Fibroblast of gingiva (primary cell): ENCODE measurements at places on chromosomes 3 and 15.

GRCh38 chr3:59364496-59364895, 314.7 kb upstream of the CFAP20DC start:
- no peak for DNase-seq

DNA sequence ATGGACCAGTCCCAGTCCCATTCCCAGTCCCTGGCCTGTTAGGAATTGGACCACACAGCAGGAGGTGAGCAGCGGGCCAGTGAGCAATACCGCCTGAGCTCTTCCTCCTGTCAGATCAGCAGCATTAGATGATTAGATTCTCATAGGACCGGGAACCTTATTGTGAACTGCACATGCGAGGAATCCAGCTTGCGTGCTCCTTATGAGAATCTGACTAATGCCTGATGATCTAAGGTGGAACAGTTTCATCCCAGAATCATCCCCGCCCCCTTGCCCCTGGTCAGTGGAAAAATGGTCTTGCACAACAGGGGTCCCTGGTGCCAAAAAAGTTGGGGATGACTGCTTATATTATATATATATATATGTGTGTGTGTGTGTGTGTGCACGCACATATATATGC, 63.1 kb downstream of the IFT57 start:
- no peak for DNase-seq

GRCh38 chr3:152611905-152612304, 223.0 kb upstream of the P2RY1 start:
- DNase-seq: no peak

GRCh38 chr3:185283374-185283935, 29.6 kb upstream of the EHHADH start:
- DNase-seq: no peak

DNA sequence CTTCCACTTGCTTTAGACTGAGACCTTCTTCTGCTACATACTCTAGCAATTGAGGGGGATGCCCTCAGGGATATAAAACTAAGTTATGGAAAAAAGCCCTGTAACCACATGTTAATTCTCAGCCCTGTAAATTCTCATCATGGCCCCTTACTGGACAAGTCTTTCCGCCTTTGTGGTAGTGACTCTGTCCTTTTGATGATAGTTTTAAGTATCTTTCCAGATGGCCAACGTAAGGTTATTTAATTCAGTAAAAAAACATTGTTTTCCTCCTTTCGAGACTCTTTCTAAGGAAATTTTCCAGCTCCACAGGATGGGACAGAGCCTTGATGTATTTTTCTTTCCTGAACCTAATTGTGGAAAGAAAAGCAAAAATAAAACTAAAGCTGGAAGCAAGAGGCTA, 25.3 kb upstream of the TM4SF4 start:
- no peak for DNase-seq

- peak; percentile 67 for DNase-seq
These were observed 7.5 kb upstream of the ALCAM start for GRCh38 chr3:105359098-105359762.

- no peak for DNase-seq
These were observed 52.8 kb downstream of the CORO2B start for GRCh38 chr15:68631601-68632051.

DNA sequence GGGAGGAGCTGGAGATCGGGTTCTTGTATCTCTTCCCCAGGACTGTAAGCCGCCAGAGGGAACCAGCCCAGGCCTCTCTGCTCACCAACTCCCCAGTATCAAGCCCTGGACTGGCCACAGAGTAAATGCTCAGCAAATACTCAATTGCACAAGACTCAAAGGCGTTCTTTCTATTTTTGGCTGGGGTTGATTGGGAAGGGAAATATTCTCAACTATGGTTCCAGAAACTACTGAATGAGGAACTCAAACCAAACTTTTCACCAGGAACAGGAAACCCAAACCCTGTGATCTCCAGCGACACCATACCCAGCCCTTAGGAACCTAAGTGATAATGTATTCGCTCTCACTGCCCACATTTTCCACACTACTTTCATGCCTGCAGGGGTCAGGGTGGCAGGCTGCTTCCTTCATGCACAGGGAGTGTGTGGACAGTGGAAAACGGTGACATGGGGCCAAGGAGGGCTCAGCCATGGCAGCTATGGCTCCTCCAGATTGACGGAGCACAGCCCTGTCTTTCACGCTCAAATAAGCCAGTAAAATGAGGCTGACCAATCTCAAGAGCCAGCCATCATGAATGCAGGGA, 124.7 kb upstream of the RAD18 start:
- DNase-seq: peak; percentile 9

GRCh38 chr3:16407366-16407765, 106.1 kb downstream of the RFTN1 start:
- DNase-seq: peak; percentile 65
